ENCODE measurements at places on chromosomes 11 and 22.

DNA sequence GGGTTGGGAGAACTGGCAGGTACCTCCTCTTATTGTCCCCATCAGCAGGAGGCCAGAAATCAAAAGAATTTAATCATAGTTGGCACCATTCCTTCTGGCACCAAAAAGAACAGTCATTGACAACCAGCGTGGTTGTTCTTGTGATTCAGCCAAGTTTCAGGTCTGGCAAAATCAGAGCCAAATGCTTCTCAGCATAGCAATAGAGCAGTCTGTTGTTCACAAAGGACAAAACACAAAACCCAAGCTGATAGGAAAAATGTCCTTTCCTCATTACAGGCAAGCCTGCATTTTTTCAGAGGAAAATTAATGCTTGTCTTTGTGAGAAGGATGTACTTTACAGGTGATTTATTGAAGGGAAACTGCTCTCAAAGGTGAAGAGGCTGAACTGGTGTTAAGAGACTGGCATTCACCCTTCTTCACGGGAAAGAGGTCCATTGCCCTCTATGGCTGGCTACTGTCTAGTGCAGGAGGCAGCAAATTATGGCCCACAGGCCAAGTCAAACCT is 241.8 kb upstream of the ARHGAP42 start:
- no peak for DNase-seq

DNA sequence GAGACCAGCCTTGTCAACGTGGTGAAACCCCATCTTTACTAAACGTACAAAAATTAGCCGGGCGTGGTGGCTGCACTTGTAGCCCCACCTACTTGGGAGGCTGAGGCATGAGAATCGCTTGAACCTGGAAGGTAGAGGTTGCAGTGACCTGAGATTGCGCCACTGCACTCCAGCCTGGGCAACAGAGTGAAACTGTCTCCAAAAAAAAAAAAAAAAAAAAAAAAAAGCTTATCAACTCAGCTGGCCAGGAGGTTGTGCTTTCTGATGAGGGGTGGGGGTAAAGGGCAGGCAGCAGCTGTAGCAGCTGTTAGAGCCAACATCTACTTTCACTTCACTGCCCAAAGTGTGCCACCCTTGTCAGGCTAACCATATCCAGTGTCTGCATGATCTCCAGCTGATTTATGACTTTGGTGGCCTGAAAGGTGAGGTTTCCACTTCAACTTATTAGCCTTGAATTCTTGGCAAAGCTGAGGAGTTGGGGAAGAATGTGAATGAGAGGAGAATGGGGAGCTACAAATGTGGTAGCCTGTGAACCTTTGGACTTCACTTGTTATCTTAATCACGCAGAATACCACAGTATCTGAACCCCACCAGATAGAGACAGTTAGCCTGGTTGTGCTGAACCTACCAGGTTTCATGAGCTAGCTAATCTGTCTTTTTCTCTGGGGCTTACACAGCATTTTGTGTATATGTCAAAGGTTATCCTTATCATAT is 19.6 kb downstream of the RNF121 start:
- DNase-seq = peak; percentile 29

- no peak for DNase-seq
These were observed 15.6 kb downstream of the ARFGAP3 start for GRCh38 chr22:42841444-42841843.

GRCh38 chr11:61616434-61616833 is 35.6 kb upstream of the SYT7 start:
- no peak for DNase-seq

GRCh38 chr11:47400768-47401279 is 7.6 kb upstream of the SLC39A13 start:
- DNase-seq = no peak

GRCh38 chr11:47155879-47156278 is 20.8 kb downstream of the ARFGAP2 start:
- DNase-seq = no peak

GRCh38 chr11:94028436-94028835 is 7.3 kb downstream of the HEPHL1 start:
- no peak for DNase-seq

- no peak for DNase-seq
These were observed 413.7 kb downstream of the TMEM135 start for GRCh38 chr11:87451395-87451794.

DNA sequence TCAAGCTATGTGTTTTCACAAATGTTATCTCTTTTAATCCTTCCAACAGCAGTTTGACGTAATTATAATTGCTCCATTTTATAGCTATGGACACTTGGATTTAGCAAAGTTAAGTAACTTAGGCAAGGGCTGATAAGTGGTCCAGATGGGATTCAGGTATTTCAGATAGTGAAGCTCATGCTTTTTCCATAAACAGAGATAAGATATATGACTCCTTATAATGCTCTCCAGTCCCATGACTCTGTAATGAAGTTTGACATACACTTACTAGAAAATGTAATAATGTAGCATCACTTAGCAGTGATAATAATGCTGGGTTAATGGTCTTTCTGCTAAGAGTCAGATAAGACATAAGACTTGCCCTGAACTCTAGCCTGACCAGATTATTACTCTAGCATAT is 892.1 kb downstream of the LRRC4C start:
- DNase-seq = no peak

DNA sequence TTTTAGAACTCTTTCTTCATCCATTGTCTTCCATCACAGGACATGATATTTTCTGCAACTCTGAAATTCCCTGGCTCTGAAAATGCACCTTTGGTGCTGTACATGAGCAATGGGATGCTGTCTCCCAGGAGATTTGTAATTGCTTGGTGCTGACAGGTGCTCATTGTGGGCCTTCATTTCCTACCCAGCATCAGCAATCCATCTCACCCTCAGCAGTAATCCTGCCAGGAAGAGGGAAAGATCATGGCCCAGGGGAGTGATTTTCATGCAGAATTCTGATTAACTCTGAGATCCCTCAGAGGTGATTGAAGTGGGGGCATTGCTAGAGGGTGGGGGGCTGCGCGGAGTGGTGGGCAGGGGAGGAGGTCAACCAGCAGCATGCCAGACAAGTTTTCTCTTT is 651.7 kb downstream of the NELL1 start:
- no peak for DNase-seq

DNA sequence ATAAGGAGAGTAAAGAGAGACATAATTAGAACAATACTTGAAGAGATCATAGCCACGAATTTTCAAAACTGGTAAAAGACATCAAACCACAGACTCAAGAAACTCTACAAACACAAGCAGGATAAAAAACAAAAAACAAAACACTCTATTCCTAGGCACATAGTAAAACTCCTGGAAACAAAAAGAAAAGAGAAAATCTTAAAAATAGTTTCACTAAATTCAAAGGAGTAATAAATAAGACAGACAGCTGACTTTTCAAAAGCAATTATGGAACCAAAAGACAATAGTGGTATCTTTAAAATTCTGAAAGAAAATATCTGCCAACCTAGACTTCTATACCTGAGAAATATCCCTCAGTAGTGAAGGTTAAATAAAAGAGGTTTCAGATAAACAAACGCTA is 9.2 kb upstream of the NARS2 start:
- peak; percentile 23 for DNase-seq

DNA sequence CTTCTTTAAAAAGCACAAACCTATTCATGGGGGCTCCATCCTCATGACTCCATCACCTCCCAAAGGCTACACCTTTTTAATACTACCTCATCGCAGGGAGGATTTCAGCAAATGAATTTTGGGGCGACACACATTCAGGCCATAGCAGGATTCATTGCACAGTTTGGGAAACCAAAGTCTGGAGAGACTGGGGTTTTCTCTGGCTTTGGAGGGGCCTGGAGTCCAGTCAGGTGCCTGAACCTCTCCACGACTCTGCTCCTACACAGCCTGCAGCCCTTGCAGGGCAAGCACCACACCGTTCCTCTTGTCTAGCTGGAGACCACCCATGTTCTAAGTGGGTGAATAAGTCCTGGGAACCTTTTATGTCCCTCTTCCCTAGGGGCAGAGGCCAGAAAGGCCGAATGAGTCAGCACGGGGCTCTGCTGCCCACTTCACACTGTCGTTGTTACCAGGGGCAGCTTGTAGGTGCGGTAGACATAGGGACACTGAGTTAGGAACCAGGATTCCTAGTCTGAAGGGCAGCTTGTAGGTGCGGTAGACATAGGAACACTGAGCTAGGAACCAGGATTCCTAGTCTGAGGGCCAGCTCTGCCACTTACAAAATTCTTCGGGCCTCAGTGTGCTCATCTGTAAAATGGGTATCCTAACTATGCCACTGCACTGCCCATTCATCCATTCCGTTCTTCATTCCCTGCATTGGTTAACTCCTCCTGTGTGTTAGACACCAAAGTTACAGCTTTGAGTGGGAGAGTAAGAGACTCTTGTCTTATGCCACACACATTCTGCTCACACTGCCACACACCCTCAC is 251.7 kb upstream of the B3GAT1 start:
- no peak for DNase-seq

DNA sequence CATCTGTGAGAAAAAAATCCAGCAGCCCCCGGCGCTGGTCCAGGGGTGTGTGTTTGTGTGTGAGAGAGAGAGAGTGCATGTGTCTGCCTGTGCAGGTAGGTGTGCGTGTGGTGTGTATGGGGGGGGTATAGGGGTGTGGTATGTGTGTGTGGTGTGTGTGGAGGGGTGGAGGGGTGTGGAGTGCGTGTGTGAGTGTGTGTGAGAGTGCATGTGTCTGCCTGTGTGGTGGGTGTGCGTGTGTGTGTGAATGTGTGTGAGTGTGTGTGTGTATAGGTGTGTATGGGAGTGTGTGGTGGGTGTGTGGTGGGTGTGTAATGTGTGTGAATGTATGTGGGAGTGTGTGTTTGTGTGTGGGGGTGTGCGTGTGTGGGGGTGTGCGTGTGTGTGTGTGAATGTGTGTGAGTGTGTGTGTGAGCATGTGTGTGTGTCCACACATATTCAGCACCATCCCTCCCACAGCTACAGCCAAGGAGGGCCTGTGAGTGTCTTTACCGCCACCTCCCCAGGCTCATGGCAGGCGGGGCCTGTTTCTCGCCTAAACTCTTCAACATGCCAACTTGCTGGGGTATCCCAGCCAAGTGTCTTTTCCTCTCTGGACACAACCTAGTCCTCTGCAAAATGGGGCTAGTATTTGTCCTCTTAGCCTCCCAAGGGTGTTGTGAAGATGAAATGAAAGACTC is 11.9 kb downstream of the LMO1 start:
- no peak for DNase-seq

DNA sequence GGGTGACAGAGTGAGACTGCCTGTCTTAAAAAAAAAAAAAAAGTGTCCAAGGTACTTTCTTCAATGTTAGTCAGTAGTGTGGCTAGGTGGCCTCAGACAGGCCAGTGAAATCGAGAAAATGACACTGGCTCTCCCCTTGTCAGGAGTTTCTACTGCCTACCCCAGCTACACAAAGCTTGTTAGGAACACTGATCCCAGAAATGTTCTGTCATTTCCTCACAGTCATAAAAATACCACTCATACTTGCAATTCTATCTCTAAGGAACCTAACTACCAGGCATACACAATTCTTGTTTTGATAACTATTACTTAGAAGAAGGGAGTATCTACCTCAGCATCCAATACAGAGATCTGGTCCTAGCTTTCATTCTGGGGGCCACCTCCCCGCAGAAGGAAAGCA is 31.3 kb downstream of the ATP6V1E1 start:
- no peak for DNase-seq

DNA sequence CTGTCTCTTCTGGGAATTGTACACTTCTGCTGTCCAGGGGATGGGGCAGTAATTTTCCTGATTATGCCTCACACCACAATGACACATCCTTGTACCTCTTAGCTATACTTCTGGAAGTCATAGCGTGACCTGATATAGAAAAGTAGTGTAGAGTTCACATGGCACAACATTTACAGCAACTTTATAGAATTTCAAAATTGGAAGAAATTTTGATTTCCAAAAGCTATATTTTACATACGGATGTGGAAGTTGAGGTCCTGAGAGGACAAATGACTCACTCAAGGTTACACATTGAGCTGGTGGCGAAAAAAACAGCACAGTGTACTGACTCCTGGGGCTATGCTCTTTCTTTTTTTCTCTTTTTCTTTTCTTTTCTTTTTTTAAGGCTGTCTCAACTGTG is 6.3 kb upstream of the CYP2R1 start:
- DNase-seq = peak; percentile 23

- no peak for DNase-seq
These were observed 890 bp upstream of the ARFGAP3 start for GRCh38 chr22:42857845-42858481.

- no peak for DNase-seq
These were observed 442 bp downstream of the PELI3 start for GRCh38 chr11:66467034-66467659.

GRCh38 chr11:93541884-93542810 is 1.0 kb downstream of the SMCO4 start:
- peak; percentile 64 for DNase-seq

GRCh38 chr11:46216765-46217089 is 60.7 kb upstream of the CREB3L1 start:
- no peak for DNase-seq

- no peak for DNase-seq
These were observed 525.6 kb downstream of the INSC start for GRCh38 chr11:15640318-15640717.

DNA sequence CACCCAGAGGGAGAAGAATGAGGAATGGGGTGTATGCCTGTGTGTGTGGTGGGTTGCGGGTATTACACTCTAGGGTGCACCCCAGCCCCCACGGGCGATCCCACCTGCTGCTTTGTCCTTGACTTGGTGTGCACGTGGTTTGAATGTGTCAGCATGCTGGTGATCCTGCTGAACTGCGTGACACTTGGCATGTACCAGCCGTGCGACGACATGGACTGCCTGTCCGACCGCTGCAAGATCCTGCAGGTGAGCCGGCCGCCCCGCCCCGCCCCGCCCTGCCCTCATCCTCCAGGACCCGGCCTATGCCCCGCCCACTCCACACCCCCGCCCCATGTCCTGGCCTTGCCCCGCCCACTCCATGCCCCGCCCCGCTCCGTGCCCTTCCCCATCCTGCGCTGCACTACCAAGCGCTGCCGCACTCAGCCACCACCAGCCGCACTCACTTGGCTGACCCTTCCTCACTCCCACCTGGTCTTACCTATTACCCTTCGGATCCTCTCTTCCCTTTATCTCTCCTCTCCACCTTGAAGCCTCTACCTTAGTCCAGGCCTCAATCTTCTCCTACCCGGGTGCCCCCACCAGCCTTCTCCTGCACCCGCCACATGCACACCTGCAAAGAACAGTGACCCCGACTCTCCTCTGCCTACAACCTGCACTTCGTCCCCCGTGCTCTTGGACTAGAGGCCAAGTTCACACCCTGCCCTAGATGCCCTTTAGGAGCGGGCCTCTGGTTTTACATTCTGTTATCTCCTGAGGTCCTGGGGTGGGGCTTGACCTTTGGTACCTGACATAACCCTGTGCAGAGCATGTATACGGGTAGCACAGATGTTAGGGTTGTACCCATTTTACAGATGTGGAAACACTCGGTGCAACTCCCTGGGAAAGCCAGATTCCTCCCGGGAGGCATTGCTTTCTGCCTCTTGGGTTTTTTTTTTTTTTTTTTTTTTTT is 27.7 kb downstream of the CACNA1I start:
- DNase-seq = no peak

DNA sequence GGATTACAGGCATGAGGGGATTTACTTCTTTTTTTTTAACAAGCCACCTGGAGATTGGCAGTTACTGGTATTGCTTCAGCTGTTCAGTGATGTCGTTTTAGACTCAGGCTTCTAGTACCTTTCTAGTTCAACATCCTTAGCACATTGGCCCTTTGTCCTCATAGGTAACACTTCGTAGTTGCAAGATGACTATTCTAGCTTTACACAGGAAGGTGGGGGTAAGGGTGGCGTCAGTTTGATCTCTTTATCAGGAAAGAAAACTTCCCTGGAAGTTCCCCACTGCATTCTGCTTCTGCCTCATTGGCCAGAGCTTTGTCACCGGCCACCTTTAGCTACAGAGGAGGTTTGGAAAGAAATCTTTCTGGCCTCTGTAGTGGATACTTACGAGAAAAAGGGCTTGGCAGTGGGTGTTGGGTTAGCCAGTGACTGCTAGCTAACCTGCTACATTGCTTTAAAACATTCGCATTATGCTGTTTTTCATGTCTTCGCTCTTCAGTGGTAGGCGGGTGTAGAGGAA is 40.7 kb downstream of the SFI1 start:
- no peak for DNase-seq
